ENCODE measurements at places on chromosomes 6 and 20. TPM values are rescaled to one million over a fixed set of nuclear protein-coding genes. Genes with fewer than 3 reads are reported as not detected.

Gene RAD21L1
- 0.60 TPM for total RNA-seq

DNA sequence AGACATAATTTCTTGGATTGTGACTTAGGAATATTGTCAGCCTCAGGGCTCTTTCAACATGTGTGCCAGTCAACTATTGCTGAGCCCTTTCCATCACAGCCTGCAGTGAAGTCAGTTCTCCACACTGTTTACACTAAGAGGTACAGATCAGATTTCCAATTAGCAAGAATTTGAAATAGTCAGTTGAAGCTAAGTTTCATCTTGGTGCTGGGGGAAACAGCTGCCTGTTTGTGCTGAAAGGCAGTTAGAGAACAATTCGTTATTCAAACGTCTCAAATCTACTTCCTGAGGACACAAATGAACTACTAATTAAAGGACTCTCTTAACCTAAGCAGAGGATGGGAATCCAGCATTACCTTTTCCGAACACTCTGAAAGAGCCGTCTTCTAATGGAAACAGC, 25.9 kb downstream of the ADGRF1 start:
- no peak for DNase-seq

Gene MBOAT1
- total RNA-seq = 19.7 TPM

DNA sequence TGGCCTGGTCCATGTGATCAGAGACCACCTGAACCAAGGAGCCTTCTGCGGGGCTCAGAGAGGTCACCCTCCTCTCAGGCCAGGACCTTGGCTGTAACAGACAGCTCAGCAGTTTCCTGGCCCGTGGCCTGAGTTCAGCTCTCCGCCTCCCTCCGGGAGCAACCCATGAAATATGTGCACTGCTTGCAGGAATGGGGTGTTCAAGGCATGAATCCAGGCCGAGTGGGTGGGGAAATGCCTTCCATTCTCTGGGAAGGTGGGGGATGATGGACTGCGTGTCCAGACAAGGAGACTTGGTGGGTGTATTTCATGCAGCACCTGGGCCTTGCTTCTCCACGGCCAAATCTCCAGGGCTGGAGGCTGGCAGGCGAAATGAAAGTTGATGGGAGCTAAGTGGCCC, 46.0 kb downstream of the SIRPA start:
- DNase-seq = no peak

- no peak for DNase-seq
Measured at GRCh38 chr6:96522465-96523009, 931 bp downstream of the UFL1 start.

GRCh38 chr20:20702330-20703245, 9.9 kb downstream of the RALGAPA2 start:
- no peak for DNase-seq

- DNase-seq = no peak
Measured at GRCh38 chr6:81939766-81940165, 187.3 kb upstream of the TENT5A start.

GRCh38 chr6:125217992-125218391, 64.4 kb downstream of the TPD52L1 start:
- no peak for DNase-seq

GRCh38 chr6:75296811-75297779, 12.5 kb upstream of the TMEM30A start:
- DNase-seq = peak; percentile 48

DNA sequence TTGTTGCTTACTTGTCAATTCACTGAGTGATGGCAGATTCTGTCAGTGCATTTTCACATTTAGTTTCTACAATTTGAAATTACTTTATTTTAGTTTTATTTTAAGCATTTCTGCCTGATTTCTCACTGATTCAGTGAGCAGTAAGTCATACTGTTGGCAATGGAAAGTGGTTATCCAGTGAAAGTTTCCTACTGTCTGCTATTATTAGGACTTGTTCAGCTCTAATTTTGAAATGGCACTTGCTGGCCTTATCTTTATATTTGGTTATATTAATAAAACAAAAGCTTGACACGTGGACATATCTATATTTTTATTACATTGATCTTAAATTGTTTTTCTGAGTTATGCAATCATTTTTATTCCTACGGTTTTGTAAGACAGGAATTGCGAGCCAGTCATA, 871.8 kb upstream of the SLC35B3 start:
- no peak for DNase-seq

- DNase-seq = no peak
Measured at GRCh38 chr6:140193269-140193668, 818.8 kb upstream of the CITED2 start.

- no peak for DNase-seq
Measured at GRCh38 chr20:60928341-60928740, 323.7 kb upstream of the CDH4 start.

- no peak for DNase-seq
Measured at GRCh38 chr6:80489911-80490635, 383.6 kb downstream of the BCKDHB start.

- no peak for DNase-seq
Measured at GRCh38 chr6:129590408-129591022, 119.5 kb downstream of the ARHGAP18 start.

Gene PRSS16
- total RNA-seq = 32.3 TPM

DNA sequence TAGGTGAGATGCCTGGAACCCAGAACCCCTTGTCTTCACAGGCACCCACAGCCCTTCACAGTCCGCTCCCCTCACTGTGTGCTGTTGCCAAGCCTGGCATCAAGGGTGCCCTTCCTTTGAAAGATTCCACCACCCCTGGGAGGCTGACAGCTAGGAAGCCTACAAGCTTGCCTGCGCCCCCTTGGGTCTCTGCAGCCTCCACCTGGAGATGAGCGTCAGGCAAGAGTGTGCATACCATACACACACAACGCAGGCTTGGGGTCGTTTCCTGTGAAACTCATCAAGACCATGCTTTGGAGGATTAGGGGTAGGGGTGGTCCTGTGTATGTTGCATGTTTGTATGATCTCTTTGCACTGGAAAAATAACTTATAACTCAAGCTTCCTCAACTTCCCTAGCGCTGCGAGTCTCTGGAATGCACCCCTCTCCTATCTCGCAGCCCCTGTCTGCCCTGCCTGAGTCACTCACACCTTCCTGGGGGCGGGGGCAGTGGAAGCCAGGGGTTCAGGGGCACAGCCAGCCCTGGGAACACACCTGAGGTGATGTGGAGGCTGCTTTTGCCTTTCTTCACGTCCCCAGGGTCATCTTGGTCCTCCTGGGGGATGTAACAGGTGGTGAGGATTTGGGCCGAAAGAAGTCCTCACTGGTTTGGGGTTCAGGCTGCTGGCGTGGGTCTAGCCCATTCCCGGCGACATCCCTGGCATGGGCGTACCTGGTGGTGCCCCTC, 67.2 kb downstream of the SSR1 start:
- no peak for DNase-seq

DNA sequence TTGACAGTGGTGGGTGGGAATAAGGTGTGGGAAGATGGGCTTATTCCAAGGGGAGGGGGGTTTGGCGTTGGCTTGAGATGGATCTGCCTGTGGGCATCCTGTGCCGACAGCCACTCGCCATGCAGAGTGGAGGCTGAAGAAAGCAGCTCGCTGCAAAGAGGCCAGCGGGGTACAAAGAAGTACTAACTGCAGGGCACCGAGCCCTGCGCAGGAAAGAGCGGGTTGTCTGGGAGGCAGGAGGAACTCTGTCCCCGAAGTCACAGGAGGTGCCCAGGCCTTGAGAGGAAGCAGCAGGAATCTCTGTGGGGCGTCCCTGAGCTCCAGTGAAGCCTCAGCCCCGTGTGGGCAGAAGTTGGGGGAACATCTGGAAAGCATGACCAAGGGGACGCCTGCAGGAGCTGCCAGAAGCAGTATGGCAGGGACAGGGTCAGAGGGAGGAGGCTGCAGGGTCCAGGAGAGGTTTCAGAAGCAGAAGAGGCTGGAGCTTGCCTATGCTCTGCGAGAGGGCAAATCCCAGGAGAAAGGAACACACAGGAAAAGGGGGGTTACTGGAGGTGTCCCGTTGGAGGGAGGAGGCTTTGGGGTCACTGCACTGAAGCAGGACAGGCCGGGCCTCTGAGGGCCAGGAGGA, 77.2 kb downstream of the THBS2 start:
- DNase-seq = no peak

Gene TSHZ2
- total RNA-seq = not detected

DNA sequence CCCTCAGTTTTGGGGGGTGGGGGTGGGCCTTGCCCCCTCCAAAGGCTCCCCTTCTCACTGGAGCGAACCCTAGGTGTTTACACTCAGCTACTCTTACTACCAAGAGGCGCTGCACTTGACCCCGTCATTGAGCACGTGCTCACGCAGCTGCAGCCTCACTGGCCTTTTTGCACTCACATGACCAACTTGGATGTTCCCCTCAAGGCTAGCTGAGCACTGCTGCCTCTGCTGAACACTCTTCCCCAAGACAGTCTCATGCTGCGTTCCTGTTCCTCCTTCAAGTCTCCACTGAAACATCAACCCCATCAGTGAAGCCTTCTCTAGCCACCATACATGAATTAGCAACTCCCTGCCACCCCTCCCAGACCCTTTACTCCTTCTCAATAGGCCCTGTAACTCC, 4.0 kb downstream of the SOD2 start:
- DNase-seq = no peak

Gene COMMD7
- total RNA-seq = 42.3 TPM

GRCh38 chr6:99822741-99823512, 171.1 kb downstream of the MCHR2 start:
- peak; percentile 25 for DNase-seq

DNA sequence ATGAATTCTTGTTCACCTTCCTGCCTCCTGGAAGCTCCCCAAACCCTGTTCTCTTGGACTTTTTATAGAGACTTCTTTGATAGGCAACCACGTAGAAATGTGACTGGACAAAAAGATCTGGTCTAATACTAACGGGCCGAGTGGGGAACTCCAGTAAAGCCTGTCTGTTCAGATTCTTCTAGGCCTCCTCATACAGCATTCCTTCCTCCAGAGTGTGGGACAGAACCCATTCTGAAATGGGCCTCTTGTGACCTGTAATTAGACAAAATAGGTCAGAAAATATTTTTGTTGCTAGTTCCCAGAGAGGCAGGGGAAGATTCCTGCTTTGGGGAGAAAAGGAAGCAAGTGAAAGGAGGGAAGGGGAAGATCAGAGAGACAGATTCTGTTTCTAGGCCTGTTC, 374.3 kb downstream of the CDH26 start:
- DNase-seq = no peak

DNA sequence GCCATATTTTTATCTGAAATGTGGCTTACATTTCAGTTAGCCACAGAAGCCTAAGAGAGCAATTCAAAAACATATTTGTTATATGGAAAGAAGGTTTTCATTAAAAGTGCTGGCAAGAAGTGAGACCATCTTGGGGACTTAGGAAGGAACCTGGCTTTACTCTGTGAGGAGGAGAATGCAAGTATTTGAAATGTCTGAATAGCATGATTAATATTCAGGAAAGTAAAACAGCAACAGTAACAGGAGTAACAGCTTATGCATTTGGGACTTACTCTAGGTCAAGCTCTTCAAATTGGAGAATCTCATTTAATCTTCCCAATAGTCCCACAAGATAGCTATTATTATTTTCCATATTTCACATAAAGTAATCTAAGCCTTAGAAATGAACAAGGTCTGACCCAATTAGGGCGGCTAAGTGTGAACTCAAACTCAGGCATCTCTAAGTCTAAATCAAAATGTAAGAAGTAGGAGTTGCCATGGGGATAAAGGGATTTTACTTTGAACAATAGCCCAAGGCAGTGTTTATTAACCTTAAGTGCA, 816.5 kb downstream of the BCKDHB start:
- DNase-seq = no peak

DNA sequence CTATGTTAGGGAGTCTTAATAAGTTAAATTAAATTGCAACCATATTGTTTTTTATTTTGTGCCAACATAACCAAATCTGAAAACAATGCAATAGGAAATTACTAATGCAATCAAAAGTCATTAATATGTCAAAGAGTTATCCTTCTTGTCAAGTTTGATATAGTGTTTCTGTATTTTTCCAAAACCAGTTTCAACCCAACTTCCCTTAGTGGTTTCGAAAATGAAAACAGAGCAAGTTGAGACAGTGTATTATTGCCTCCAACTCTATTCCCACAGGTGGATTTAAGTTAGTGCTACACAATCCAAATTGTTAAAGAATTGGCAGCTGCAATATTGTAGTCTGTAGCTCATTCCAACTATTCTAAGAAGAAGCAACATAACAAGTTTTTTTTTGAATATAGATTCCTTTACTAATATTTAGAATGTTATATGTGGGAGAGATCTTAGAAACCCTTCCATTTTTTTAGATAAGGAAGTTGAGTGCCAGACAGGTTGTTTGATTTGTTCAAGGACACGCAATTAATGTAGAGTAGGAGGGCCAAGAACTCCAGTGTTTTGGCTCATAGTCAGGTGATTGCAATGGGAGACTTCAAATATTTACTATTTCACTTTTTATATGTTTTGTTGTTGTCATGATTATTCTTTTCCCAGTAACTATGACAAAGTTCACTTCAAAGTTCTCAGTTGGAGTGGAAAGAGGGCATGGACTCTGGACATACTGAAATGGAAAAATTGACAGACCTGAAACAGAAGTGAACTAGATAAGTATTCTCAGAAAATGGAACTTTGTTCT, 282.4 kb upstream of the HSF2 start:
- DNase-seq = no peak

- DNase-seq = no peak
Measured at GRCh38 chr20:43533060-43533459, 25.6 kb downstream of the L3MBTL1 start.

GRCh38 chr6:87824958-87825491, 123.0 kb upstream of the AKIRIN2 start:
- DNase-seq = no peak

DNA sequence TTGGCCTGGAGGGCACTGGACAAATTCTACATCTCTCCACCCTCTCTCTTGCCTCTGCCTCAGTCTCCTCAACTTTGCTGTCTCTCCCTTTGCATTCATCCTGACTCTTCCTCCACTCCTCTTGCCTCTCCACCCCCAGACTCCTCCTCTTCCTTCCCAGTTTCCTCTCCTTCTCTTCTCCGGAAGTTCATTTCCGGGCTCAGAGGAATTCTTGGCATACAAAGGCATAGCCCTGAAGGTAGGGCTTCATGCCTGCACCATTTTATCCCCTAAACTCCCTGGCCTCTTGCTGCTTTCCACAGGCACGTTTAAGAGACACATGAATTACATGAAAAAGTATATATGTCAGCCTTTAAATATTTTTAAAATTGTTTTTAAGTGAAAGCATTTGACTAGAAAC, 10.6 kb downstream of the BFSP1 start:
- no peak for DNase-seq

GRCh38 chr6:1667012-1667804, 57.5 kb downstream of the FOXC1 start:
- DNase-seq = no peak

GRCh38 chr6:42841844-42842584, 37.4 kb upstream of the RPL7L1 start:
- no peak for DNase-seq

- no peak for DNase-seq
Measured at GRCh38 chr6:6025736-6026135, 19.0 kb upstream of the NRN1 start.

DNA sequence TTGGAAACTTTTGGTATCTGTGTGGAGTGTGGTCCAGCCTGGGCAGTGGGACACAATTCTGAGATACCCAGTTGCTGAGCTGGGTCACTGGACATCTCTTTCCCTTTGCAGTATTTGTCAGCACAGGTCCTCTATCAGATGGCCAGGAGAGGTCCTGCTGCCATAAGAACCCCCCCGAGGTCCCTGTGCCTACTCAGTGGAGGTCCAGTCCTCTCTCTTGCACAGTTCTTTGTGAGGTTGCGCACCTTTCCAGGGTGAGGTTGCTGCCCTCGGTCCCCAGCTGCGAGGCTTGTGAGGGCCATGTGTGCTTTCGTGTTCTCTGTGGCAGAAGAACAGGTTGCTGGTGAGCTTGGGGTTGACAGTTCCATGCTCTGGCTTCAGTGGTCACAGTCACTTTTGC, 320.6 kb downstream of the QKI start:
- no peak for DNase-seq

GRCh38 chr6:3196770-3197169, 30.7 kb downstream of the TUBB2B start:
- DNase-seq = no peak

Gene ZBTB12
- total RNA-seq = 16.2 TPM
